ENCODE measurements at places on chromosomes 1 and 21. TPM values are rescaled to one million over a fixed set of nuclear protein-coding genes. Genes with fewer than 3 reads are reported as not detected.

The CELA2A gene
- total RNA-seq = not detected

The MAST2 gene
- 37.2 TPM for total RNA-seq

GRCh38 chr1:160607672-160608032 is 28.4 kb upstream of the CD84 start:
- peaks cover 68% of the 10 kb centered on the region for H3K4me1 ChIP-seq
- H3K4me3 ChIP-seq = no peak overlapping the region
- no peak for DNase-seq
- no peaks in the 10 kb centered on the region for H3K27me3 ChIP-seq
- peaks cover 71% of the 10 kb centered on the region for H3K36me3 ChIP-seq

- peak; percentile 85 for DNase-seq
- H3K4me3 ChIP-seq = no peak overlapping the region
- no peak overlapping the region for H3K27ac ChIP-seq
- peaks cover 7% of the 10 kb centered on the region for H3K4me1 ChIP-seq
- peaks cover 14% of the 10 kb centered on the region for H3K27me3 ChIP-seq
Observed at GRCh38 chr21:25801217-25802014, 66.6 kb downstream of the GABPA start.

DNA sequence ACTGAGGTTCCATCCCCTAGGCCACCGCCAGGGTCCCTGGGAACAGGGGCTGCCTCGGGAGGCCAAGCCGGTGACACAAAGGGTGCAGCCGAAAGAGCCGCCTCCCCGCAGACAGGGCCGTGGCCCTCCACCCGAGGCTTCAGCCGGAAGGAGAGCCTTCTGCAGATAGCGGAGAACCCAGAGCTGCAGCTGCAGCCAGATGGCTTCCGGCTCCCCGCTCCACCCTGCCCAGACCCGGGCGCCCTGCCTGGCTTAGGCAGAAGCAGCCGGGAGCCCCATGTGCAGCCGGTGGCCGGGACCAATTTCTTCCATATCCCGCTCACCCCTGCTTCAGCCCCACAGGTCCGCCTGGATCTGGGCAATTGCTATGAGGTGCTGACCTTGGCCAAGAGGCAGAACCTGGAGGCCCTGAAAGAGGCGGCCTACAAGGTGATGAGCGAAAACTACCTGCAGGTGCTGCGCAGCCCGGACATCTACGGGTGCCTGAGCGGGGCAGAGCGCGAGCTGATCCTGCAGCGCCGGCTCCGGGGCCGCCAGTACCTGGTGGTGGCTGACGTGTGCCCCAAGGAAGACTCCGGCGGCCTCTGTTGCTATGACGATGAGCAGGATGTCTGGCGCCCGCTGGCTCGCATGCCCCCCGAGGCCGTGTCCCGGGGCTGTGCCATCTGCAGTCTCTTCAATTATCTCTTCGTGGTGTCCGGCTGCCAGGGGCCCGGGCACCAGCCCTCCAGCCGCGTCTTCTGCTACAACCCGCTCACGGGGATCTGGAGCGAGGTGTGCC is 1.4 kb downstream of the KLHDC7A start:
- no peaks in the 10 kb centered on the region for H3K27me3 ChIP-seq
- H3K4me1 ChIP-seq = no peaks in the 10 kb centered on the region
- no peak overlapping the region for H3K4me3 ChIP-seq
- DNase-seq = no peak
- no peaks in the 10 kb centered on the region for H3K36me3 ChIP-seq

GRCh38 chr1:74689621-74690363 is 16.2 kb upstream of the ERICH3 start:
- peak; percentile 5 for DNase-seq
- H3K27me3 ChIP-seq = peaks cover 7% of the 10 kb centered on the region
- H3K4me1 ChIP-seq = no peaks in the 10 kb centered on the region
- H3K27ac ChIP-seq = no peak overlapping the region
- H3K4me3 ChIP-seq = no peak overlapping the region

DNA sequence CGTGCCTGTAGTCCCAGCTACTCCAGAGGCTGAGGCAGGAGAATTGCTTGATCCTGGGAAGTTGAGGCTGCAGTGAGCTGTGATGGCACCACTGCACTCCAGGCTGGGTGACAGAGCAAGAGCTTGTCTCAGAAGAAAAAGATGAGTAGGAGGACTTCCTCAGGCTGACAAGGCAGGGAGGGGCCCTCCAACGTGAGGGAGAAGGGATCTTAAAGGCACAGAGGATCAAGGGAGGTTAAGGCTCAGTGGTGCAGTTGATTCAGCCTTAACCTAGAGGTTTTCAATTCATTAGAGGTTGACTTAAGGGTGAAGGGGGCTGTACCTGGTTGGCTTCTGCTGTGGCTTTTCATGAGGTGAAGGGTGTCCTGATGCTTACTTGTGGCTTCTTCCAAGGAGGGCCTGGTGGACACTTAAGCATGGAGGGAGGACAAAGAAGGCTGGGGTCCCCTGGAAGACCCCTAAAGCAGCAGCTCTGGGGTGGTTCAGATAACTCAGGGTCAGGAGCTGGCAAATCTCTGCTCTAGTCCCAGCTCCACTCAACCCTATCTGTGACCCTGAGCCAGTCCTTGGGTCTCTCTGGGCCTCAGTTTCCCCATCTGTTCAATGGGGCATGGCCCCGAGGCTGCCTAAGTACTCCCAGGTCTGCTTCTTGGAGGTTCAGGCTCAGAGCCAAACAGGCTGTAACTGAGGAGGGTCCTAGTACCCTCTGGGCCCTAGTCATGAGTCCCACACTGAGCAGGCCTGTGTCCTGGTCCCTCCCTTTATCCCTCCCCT is 6.3 kb downstream of the EXTL1 start:
- H3K27ac ChIP-seq = no peak overlapping the region
- peaks cover 5% of the 10 kb centered on the region for H3K4me1 ChIP-seq
- H3K36me3 ChIP-seq = no peaks in the 10 kb centered on the region
- H3K4me3 ChIP-seq = no peak overlapping the region
- H3K27me3 ChIP-seq = peaks cover 10% of the 10 kb centered on the region

The IQGAP3 gene
- 10.3 TPM for total RNA-seq

The SMIM1 gene
- total RNA-seq = 1.0 TPM

DNA sequence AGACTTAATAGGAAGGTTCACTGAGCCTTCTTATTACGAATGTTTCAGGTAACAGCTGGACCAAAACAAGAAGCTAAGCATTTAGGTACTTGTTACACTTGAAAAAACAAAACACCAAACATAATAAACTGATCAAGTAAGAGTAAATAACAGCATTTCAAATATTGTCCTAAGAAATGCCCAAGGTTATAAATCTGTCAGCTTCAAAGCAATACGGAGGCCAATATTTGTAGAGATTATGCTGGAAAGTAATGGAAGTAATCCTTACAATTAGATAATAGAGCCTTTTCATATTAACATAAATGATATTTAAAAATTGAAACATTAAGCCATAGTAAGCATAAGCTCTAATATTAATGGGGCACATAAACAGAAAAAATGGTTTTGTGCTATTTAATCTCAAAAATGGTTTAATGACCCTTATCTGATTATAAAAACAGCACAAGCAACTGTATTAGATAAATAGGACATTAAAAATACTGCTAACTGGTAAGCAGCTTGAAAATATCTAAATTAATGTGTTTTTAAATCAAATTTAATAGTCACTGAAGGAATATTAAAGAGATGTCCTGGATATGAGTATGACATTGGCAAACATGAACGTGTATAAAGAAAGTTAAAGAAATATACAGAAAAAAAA is 43.0 kb upstream of the USH2A start:
- H3K4me1 ChIP-seq = no peaks in the 10 kb centered on the region
- no peaks in the 10 kb centered on the region for H3K27me3 ChIP-seq
- DNase-seq = no peak
- H3K27ac ChIP-seq = no peak overlapping the region

The C1orf226 gene
- not detected for total RNA-seq

The MYBPH gene
- not detected for total RNA-seq

The FOXD2 gene
- 0.17 TPM for total RNA-seq

DNA sequence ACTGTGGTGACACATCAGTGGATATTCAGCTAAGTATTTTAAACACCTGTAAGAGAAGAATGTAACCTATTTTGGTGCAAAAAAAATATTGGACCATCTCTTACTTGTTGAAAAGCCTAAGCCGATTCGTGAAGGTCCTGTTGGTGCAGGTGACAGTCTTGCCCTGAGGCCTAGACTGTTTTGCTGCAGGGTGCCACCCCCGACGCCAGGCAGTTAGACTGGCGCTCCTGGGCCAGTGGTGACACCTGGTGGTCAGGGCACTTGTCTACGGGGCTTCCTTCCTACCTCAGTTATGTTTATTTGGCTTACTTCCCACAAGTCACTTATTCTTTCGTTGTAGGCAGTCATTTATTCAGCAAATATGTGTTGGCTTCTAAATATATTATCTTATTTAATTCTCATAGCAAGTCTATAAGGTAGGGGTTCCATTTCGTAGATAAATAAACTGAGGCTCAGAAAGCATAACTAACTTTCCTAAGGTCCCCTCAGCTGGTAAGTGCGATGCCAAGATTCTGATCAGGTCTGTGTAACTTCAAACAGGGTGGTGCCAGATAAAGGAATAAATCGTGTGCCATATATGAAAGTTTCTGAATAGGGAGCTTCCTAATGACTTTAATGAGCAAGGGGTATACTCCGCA is 1.9 kb downstream of the EEIG2 start:
- no peaks in the 10 kb centered on the region for H3K27me3 ChIP-seq
- no peak overlapping the region for H3K27ac ChIP-seq
- H3K4me1 ChIP-seq = peaks cover 31% of the 10 kb centered on the region
- DNase-seq = peak; percentile 75

DNA sequence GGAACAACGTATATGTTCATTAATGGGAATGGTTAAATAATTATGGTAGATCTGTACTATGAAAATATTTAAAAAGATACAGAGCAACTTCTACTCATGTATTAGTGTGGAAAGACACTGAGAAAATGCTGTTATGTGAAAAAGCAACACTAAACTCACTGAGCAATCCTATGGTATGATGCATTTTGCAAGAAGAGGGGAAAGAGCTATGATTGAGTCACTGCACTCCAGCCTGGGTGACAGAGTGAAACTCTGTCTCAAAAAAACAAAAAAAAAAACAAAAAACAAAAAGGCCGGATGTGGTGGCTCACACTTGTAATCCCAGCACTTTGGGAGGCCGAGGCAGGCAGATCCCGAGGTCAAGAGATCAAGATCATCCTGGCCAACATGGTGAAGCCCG is 44.4 kb downstream of the ATP5PO start:
- no peaks in the 10 kb centered on the region for H3K4me1 ChIP-seq
- peaks cover 8% of the 10 kb centered on the region for H3K27me3 ChIP-seq
- no peak overlapping the region for H3K4me3 ChIP-seq
- no peaks in the 10 kb centered on the region for H3K36me3 ChIP-seq
- no peak overlapping the region for H3K27ac ChIP-seq

DNA sequence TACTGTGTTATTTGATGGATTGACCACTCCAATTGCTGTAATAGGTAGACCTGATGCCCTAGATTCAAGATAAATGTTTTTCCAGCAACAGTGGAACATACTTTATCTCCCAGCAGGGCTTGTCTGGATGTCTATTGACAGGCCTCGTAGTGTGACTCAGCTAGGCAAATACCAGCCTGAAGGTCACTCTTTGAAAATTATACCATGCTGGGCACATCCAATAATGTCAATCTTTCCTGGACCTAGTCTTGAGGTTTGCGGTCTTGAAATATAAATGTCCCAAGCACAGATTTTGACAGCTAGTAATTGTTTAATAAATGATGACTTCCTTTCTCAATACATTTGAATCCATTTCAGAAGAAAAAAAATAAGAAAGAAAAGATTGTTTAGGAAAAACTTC is 1138.0 kb upstream of the TMPRSS15 start:
- no peaks in the 10 kb centered on the region for H3K27me3 ChIP-seq
- H3K4me1 ChIP-seq = no peaks in the 10 kb centered on the region
- DNase-seq = no peak
- H3K4me3 ChIP-seq = no peak overlapping the region
- H3K27ac ChIP-seq = no peak overlapping the region

The PRAMEF7 gene
- total RNA-seq = not detected

- no peaks in the 10 kb centered on the region for H3K36me3 ChIP-seq
- DNase-seq = no peak
- no peaks in the 10 kb centered on the region for H3K27me3 ChIP-seq
- no peak overlapping the region for H3K27ac ChIP-seq
- no peak overlapping the region for H3K4me3 ChIP-seq
Observed at GRCh38 chr1:34500451-34500850, 254.4 kb upstream of the GJB5 start.

The TCHH gene
- total RNA-seq = not detected

- peaks cover 1% of the 10 kb centered on the region for H3K36me3 ChIP-seq
- H3K27ac ChIP-seq = no peak overlapping the region
- no peaks in the 10 kb centered on the region for H3K4me1 ChIP-seq
- DNase-seq = no peak
- no peaks in the 10 kb centered on the region for H3K27me3 ChIP-seq
Observed at GRCh38 chr1:226951286-226952117, 11.4 kb downstream of the COQ8A start.

- no peak for DNase-seq
- no peaks in the 10 kb centered on the region for H3K36me3 ChIP-seq
- H3K27me3 ChIP-seq = no peaks in the 10 kb centered on the region
- H3K4me1 ChIP-seq = no peaks in the 10 kb centered on the region
- no peak overlapping the region for H3K4me3 ChIP-seq
- H3K27ac ChIP-seq = no peak overlapping the region
Observed at GRCh38 chr1:29395736-29396437, 159.6 kb downstream of the PTPRU start.

GRCh38 chr1:78599294-78599693 is 21.0 kb upstream of the IFI44L start:
- DNase-seq = no peak
- H3K36me3 ChIP-seq = no peaks in the 10 kb centered on the region
- H3K27me3 ChIP-seq = peaks cover 20% of the 10 kb centered on the region
- no peak overlapping the region for H3K4me3 ChIP-seq
- no peaks in the 10 kb centered on the region for H3K4me1 ChIP-seq
- H3K27ac ChIP-seq = no peak overlapping the region

DNA sequence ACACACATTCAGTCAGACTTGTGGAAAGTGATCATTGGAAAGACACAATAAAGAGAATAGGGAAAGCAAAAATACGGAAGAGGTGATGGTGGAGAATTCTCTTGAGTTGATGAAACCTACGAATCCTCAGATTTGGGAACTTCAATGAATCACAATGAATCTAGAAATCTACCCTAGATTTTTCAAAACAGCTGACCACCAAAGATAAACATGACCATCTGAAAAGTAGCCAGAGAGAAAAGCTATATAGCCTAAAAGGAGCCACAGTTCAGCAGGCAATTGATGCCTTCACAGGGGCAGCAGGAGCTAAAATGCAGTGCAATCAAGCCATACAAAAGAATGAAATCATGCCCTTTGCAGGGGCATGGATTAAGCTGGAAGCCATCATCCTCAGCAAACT is 170.6 kb upstream of the RUNX1 start:
- no peak for DNase-seq
- H3K4me3 ChIP-seq = no peak overlapping the region
- H3K36me3 ChIP-seq = no peaks in the 10 kb centered on the region
- peak overlapping the region; percentile 51 for H3K27ac ChIP-seq
- peaks cover 6% of the 10 kb centered on the region for H3K27me3 ChIP-seq

- H3K4me3 ChIP-seq = no peak overlapping the region
- no peaks in the 10 kb centered on the region for H3K4me1 ChIP-seq
- no peak for DNase-seq
- no peak overlapping the region for H3K27ac ChIP-seq
- H3K36me3 ChIP-seq = no peaks in the 10 kb centered on the region
- H3K27me3 ChIP-seq = no peaks in the 10 kb centered on the region
Observed at GRCh38 chr1:99472893-99473292, 173.0 kb upstream of the PALMD start.

- H3K27ac ChIP-seq = peak overlapping the region; percentile 23
- peaks cover 91% of the 10 kb centered on the region for H3K4me1 ChIP-seq
- no peak for DNase-seq
- no peaks in the 10 kb centered on the region for H3K27me3 ChIP-seq
Observed at GRCh38 chr1:41653574-41653973, 169.1 kb upstream of the EDN2 start.

All from activated T-helper 1 cell treated with anti-CD3 and anti-CD28 coated beads, Interleukin-12 subunit alpha, Interleukin-12 subunit beta, Interleukin-2, Interleukin-4 antibody, amounts not matched to agents 30 ng/mL and 10 ng/mL and 1 ng/mL, durations not matched to agents 14 hours and 24 hours and 36 hours (primary cell).